Astrocyte of the spinal cord (primary cell): ENCODE measurements at places on chromosomes 12 and 14.

DNA sequence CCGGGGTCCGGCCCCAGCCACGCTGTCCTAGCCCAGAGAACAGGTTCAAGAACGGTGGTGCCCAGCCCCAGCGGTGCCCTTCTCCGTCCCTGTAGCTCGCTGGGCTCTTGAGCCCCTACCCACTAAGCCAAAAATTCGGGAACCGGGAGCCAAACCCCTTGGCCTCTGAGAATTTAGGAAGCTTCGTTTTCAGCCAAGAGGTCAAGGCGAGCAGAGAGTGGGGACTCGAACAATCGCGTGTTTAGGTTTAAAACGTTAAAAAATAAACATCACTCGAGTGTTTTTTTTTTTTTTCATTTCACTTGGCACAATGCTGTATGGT, 6.2 kb downstream of the SIX1 start:
- DNase-seq = no peak

- peak; percentile 15 for DNase-seq
Observed at GRCh38 chr12:127363392-127363791, 903.6 kb upstream of the TMEM132C start.

DNA sequence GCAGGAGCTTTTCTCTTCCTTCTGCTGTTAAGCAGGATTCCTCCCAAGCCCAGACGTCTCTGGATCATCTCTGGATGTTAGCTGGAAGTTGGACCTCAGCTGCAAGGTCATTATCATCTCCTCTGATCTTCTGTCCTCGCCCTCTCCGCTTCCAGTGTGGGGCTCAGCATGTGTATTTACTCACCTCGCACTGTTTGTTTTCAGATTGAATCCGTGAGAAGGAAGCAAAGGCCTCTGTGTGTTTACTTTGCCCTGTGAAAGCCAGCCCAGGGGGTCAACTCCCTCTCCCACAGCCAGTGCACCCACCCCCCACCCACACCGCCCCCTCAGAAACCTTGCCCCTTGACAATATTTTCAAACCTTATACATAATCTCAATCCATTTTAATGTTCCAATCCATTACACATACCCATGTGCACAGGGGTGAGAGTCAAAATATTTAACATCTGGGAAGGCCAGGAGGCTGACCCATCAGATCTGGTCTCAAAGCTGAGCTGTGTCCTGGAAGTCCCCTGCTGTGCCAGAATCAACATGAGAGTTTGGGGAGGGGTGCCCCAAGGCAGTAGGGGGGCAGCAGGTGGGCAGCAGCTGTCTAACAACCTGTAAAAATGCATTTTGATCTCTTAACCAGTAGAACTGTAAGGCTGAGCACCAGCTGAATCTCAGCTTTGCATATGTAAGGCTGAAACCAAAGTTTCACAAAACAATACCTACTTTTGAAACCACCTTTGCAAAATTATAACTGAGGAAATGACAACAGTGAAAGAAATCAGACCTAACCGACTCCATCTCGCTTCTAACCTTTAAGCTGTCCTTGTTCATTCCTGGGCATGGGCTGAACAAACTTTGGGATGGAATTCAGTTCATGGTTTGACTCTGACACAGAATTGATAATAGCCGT, 157.9 kb downstream of the ZNF664 start:
- DNase-seq = peak; percentile 14

DNA sequence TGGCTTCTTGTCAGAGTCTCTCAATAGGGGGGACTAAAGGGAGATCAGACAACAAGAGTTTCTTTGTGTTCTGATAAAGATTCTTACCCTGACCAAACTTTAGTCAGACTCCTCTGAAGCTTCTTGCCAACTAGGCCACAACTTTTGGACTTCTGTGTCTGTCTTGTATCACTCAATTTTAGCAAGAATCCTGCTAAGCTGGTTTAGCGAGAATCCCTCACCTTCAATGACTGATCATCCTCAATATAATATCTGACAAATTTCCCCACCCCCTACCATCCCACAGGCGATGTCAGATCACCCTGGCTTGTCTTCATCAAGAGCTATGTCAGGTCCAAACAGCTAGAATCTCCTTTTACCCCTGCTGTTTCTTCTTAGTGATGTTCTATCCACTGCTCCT, 215.2 kb downstream of the RASSF9 start:
- DNase-seq = no peak

- DNase-seq = no peak
Observed at GRCh38 chr12:90428465-90428864, 526.5 kb downstream of the CCER1 start.

DNA sequence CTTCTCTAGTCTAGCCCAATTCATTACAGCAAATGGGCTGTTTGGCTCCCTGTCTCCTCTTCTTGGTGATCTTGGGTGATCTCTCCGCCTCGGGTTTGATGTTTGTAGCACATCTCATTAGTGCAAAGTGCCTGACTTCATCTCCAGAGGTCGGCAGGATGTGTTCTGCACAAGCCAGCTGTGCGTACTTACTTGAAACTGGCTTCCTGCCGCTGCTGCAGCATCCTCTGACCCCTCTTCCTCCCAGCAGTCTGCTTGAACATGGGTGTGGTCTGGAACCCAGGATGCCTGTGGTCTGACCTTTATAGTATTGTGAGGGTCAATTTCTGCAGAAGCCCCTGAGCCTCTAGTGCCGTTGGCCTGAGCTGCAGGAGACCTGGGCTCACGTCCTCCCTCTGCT, 99.2 kb downstream of the BEGAIN start:
- DNase-seq = peak; percentile 38

DNA sequence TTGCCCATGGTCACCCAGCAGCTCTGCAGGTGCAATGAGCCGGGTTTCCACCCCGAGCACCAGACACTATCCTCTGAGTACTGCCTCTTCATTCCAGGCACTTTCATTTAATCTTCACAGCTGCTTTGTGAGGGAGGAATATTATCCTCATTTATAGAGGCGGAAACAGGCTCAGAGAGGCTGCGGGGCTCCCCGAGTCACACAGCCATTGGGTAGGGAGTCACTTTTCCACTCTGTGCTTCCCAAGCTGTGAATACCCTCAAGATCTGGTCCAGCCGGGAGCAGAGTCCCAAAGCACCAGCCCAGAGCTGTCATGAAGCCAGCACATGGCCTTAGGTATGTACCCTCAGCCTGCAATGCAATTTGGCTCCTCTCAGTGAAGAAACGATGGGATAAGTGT, 51.7 kb upstream of the RIN3 start:
- DNase-seq = no peak

DNA sequence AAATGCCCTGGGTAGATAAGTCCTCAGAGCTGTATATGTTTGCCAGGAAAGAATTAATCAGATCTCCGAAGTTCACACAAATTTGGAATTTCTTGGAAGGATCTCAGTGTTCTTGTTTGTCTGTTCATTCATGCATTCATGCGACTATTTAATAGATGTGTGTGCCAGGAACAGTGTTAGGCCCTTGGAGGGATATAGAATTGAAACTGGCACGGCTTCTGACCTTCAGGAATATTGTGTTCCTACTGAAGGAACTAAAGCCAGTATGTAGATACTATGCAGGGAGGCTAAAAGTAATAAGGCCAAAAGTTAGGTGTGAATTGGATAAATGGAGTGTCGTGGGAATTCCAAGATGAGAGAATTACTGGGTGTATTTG, 166.0 kb upstream of the NOS1 start:
- DNase-seq = no peak

- peak; percentile 83 for DNase-seq
Observed at GRCh38 chr14:103594265-103594664, 31.5 kb downstream of the COA8 start.

DNA sequence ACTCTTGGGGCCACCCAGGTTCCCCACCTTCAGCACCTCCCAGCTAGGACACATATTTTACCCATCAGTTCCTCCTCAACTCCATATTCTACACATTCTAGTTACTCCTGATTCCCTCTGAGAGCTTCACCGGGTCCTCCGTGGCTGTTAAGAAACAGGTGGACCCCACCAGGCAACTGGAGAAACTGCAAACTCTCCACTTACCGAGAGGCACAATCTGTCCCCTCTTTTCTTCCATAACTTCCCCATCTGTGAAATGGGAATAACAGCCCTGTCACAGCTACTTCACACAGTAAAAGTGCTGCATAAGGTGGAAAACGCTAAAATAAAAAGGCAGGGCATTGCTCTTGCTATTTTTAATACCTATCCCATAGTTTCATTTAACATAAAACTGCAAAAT, 1.5 kb downstream of the SLC7A8 start:
- DNase-seq = no peak

- peak; percentile 59 for DNase-seq
Observed at GRCh38 chr14:54529811-54530210, 20.1 kb downstream of the CGRRF1 start.

DNA sequence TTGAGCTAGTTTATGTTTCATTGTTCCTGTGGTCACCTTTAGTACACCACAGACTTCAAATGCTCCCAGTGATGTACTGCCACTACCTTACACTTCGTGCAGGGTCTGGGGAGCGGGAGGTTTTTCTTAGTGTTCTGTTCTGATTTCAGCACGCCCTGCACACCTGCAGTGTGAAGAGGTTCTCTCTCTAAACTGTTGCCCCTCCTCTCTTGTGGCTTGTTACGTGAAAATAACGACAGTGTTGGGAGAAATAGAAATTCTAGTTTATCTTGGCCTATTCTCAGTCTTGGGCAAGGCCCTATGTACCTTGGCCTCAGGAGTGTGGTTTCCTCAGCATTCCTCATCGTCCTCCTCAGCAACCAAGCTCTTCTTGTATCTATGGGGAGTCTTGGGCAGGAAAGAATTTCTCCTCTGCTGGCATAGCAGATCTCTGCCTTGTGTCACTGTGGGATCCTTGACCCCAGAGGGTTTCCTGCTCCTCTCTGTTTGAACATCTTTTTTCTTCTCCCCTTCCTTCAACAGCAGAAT, 48.6 kb downstream of the EIF2S3B start:
- DNase-seq = peak; percentile 10

DNA sequence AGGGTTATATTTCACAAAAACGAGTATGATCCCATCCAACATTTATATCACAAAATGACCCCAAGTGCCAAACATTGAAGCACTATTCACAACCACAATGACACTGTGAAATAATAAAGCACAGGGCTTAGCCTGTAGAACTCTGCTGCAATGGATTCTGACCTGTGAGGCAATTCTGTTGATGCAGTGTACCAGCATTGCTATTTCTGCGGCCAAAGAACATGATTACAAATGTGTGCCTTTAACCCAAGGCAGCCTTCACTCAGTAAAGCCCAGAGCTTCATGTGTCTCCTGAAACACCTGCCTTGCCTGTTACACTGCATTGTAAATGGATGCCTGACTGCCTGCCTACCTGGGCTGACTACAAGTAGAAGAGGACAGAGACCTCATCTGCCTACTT, 158.0 kb downstream of the PPM1H start:
- no peak for DNase-seq

DNA sequence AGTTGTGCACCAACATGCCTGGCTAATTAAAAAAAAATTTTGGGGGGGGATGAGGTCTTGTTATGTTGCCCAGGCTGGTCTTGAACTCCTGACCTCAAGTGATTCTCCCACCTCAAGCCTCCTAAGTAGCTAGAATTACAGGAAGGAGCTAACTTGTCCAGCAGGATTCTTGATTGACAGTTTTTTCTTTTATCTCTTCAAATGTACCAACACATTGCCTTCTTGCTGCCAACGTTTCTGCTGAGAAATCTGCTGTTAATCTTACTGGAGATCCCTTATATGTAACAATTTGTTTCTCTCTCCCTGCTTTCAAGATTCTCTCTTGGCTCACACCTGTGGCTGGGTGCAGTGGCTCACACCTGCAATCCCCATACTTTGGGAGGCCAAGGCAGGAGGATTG, 22.4 kb upstream of the MARK3 start:
- no peak for DNase-seq
